ENCODE measurements at places on chromosomes 3 and 15.

GRCh38 chr3:120416868-120417267 is 33.9 kb downstream of the FSTL1 start:
- no peak for DNase-seq

DNA sequence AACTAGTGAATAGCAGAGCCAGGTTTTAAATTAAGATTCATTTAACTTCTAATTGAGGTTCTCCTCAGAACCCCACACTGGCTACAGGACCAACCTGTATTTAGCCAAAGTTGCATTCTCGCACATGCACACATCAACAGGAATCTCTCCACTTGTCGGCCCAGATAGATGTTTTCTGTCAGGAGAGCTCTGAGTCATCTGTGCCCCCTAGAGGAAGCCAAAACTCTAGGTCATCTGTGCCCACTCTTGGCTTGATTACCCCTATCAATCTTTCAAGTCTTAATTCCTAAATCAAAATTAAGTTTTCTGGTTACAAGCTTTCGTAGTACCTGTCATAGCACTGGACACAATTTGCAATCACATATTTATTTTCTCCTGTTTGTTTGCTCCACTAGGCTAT is 104.9 kb upstream of the EOMES start:
- no peak for DNase-seq

GRCh38 chr3:14959359-14959943 is 12.1 kb downstream of the NR2C2 start:
- no peak for DNase-seq

DNA sequence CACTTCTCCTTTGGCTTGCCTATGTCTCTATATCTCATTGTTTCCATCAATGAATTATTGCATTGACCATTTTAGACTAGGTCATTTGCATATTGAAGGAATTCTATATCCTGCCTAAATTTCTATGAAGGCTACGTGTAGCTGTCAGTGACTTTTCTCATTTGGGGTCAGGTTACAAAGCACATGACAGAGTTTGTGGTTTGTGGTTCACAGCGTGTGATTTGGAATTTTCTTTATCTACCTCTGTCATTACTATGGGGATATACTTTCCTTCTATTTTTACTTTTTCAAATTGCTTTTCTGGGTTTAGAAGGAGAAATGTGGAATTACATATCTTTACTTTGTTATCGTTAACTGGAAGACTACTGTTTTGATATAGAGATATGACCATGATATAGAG is 317.3 kb upstream of the CFAP20DC start:
- DNase-seq, result no peak

- no peak for DNase-seq
These were observed 72.9 kb downstream of the GLDN start for GRCh38 chr15:51414256-51414860.

DNA sequence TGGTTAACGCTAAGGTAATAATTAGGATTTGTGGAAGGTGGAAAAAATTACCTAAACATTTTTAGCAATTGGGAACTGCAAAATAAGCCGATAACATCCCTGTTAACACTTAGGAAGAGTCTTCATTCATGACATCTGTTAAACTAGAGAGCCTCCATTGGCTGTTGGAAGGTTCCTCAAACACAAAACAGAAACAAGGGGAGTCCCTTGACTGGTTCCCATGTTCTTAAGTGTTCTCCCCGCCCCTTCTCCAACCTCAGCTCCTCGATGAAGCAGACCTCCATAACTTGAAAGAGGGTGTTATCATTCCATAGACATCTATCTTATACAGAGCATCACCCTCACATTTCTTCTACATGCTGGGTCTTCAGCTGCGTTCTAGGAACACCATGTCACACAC is 2.5 kb downstream of the SLC22A13 start:
- no peak for DNase-seq

GRCh38 chr3:31762888-31763351 is 218.1 kb downstream of the OSBPL10 start:
- DNase-seq, result no peak

DNA sequence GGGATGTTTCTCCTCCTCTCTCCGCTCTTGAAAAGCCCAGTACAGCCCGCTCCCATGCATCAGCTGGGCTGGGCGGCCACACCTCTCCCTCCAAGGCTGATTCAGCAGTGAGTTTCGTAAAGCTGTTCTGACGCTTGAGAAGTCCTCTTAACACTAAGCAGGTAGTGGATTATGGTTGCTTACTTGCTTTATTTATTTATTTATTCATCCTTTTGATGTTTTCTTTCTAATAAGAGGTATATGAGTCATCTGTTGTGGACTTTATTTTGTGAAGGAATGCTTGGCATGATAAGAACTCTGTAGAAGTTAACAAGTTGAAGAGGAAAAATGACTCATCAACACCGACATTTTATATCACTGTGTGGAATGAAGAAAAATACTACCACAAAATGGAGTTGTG is 285.0 kb downstream of the SQOR start:
- DNase-seq, result no peak

DNA sequence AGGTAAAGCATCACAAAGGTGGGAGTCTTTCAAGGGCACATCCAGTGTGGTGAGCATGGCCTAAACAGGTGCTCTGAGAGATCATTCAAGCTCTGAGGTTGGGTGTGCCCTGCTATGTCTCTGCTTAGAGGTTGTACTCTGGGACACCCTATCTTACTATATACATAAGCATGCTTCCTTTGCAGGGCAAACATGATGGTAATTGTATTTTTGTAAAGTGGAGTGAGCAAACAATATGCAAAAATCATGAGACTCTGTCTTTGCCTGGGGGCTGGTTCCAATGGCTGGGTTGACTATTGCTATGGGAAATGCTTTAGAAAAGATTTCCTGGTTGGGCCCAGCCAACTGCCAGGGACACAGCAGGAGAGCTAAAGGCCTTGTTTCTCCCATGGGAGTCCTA is 315.1 kb upstream of the TLE3 start:
- DNase-seq, result no peak

- no peak for DNase-seq
These were observed 15.9 kb downstream of the IGDCC3 start for GRCh38 chr15:65361708-65362459.

DNA sequence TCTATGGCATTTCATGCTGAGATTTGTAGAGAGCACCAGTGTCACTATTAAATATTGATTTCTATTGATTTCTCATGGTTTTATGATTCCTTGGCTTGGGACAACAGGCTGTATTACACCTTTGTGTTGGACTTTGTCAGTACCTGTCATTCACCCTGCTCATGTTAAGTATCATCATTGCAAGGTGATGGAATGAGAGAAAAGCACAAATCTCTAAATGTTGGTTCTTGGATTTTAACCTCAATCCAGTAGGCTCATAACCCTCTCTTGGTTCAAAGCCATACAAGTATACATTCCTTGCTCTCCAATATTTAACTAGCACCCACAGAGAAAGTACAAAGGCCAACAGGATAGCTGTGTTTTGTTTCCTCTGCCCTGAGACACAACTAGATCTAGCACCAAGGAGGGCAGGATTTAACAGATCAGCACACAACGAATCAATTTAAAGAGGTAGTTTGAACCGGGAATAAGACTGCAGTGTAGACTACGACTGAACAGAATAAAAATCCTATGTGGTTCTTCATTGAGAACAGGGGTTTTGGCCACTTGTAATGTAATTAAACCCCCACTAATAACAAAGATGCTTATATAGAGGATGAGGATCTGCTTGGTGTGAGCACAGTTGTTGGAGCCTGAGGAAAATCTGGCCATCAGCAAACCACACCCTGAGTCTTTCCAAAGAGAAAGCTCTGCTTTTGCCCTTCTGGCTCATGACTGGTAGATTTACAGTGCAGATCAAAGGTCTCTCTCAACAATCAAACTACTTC is 78.0 kb upstream of the TNFSF10 start:
- no peak for DNase-seq

- DNase-seq, result no peak
These were observed 104.2 kb upstream of the PFN2 start for GRCh38 chr3:150074697-150075416.

DNA sequence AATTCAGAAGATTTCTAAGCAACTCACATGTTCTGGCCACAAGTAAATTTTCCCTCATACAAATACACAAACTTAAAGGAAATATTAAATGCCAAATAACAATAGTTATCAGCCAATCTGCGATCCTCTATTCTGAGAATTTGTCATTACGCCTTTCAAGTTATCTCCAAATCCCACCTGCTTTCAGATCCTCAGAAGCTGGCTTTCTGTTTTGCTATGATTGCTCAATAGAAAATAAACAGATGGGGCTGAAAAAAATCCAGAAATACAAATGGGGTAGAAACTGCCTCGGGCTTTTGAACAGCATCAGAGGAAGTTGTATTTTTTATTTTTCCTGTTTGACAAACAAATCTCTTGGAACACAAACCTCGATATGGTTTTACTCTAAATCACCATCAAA is 74.0 kb upstream of the CNTN4 start:
- DNase-seq, result no peak

GRCh38 chr3:65233561-65233960 is 545.8 kb upstream of the ADAMTS9 start:
- DNase-seq, result no peak

- no peak for DNase-seq
These were observed 138.2 kb downstream of the GADL1 start for GRCh38 chr3:30756218-30756617.

DNA sequence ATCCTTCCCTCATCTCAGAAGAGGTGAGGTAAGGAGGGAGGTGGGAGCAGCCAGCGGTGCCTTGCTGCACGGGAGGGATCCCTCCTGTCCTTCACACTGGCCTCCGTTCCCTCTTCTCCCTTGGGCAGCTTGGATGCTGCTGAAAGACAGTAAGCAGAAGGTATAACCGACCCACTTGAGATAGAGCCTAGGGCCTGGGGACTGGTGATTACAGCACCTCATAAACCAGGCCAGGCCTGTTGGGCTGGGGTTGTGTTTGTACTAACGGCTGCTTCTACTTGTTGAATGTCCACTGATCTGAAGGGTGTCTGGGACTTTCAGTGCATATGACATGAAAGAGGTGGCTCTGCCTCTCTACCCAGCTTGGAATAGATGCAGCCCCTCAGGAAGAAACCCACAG is 25.0 kb downstream of the SEMA6D start:
- DNase-seq, result no peak

DNA sequence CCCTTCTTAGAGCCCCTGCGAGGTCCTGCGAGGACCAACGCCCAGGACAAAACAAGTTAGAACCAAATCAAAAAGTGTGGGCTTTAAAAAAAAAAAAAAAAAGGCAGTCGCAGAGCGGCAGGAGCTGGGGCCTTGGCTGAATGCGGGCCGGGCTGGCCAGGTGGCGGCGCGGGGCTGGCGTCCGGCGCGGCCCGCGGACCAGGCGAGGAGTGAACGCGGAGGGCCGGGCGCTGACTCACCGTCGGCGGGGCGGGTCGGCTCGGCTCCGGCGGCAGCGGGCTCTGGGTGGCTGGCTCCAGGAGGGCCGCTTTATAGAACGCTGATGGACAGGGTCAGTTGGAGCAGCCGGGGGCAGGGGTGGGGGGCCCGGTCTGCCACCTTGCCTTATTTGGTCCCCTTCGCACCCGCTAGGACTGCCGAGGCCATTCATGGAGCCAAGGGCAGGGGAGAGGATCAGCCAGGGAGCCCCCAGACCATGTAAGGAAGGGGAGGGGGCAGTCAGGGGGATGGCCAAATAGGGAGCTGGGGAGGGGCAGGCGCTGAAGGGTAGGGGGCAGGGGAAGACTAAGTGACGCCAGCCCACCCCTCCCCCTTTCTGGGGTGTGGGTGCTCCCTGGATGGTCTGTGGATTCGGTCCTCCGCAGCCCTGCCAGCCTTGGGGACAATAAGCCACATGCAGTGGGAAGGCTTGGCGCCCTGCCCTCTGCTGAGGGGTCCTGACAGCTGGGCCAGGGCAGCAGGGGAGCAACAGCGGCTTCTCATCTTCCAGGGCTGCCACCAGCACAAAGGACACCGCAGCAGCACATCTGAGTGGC is at the start of gene ACTC1:
Gene ACTC1 (minus strand): TSS at position 283 of the 815 bp plus-strand sequence. CDS start 741 bp downstream, outside the sequence.
- peak; percentile 11 for DNase-seq

DNA sequence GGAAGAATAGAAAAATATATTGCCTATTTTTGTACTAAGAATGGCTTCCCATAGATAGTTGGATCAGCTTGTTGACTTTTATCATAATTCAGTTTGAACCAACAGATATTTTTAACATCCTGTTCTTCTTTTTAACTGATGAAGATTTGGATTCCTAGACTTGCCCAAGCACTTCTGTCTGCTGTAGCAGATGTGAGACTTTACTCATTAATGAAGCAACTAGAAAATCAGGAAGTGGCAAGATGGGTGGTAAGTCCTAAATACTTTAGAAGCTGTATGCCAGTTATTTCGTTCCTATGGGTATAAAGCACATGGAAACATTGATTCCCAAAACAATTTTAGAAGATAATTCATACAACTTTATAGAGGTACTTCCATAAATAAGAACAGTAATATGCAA is 8.4 kb downstream of the PIGB start:
- DNase-seq, result no peak

DNA sequence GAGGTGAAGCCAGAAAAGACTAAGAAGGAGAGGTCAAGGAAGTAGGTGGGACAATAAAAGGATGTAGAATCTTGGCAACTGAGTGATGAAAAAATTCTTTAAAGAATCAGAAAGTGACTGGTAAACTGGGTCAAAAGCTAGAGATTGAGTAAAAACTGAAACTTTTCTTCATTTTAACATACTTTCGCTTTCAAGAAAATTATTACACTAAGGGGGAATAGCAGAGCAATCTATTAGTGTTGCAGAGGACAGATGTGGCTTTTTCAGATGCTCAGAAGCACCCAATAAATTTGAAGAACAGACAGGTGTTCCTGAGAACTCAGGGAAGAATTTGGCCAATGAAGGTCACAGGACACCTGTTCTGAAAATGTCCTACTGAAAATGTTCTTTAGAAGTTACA is 805.4 kb upstream of the ALCAM start:
- DNase-seq, result no peak

- DNase-seq, result no peak
These were observed 562 bp downstream of the NBEAL2 start for GRCh38 chr3:46979958-46980497.

DNA sequence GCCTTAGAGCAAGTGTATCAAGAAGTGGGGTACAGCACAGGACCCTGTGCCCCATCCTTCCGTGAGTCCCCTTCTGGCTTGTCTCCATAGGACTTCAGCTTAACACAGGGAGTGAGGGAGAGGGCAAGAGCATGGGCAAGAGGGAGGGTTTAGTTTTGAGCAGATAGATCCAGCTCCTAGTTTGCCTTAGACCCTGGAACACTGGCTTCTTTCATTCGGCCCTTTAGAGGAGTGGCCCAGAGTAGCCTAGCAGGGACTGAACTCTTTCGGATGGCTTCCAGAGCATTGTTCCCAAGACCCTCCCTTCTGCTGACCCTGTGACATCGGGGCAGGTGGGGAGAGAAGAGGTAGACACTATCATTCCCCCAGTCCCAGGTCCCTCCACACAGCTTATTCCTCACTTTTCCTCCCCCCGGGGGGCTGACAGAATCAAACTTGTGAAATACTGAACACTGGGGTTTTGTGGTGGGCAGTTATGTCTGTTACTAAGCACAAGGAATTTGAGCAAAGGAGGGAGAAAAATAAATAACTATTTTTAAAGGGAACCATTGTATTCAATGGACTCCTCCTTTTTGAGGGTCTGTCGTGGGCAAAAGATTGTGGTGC is 289.6 kb upstream of the C2CD4B start:
- DNase-seq, result no peak

- DNase-seq, result no peak
These were observed 21.4 kb upstream of the FSIP1 start for GRCh38 chr15:39804026-39804425.

- no peak for DNase-seq
These were observed 460.7 kb downstream of the ROBO1 start for GRCh38 chr3:79306934-79307570.
